Mucosa of descending colon (tissue), 3 donors: ENCODE measurements at places on chromosomes 7 and 10. TPM values are rescaled to one million over a fixed set of nuclear protein-coding genes. Genes with fewer than 3 reads are reported as not detected.

GRCh38 chr7:125480762-125481161 lies 551.1 kb upstream of the POT1 start:
- no peak for DNase-seq

- no peak for DNase-seq
Observed at GRCh38 chr10:63579371-63580014, 58.3 kb downstream of the REEP3 start.

The PTF1A gene
- not detected for total RNA-seq

DNA sequence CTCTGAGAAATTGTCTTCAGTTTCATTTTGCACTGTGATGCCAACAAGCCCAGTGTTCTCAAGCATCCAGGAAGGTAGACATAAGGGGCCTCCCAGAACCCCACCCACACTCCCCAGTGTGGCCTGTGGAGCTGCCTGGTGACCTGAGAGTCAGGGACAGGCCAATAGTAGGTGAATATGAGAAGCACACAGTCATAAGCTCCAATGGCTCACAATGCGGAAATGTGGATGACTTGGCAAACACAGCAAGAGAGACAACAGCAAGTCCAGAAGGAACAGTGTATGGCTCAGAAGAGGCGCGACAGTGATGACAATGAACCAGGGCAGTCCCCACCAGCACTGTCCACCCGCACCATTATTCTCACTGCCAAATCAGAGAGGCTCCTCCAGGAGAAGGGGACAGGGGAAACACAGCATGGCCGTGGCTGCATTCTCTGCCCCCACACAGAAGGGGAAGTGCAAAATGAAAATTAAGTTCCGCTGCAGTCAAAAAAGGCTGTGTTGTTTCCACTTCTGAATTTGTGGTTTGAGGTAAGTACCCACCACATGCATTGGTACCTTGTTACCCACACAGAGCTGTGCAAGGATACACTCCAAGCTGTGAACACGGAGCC lies 419.8 kb downstream of the GRID1 start:
- DNase-seq, result no peak

DNA sequence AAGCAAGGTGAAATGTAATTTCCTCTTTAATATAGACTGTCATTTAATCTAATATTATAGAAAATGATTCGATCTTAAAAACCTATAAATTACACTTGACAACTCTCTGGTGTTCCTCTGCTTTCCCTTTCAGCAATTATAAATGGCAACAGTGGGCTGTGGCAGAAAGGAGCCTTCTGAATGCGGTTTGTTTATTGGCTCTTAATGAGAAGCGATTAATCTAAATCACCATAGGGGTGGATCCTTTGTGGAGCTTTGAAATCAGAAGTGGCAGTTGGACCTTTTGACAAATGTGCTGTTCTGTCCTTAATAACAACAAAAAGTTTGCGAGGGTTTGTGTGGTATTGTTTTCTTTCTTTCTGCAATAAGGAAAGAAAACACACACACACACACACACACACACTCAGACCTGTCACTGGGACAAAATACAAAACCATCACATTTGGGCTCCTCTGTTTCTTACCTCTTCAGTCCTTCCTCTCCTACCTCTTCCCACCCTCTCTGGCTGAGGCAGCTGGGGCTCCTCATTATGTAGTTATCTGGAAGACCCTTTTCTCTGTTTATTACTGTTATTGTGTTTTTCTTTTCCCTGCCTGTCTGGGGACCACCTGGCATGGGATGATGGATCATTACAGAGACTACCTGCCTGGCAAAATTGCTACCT lies 316.2 kb downstream of the SORCS3 start:
- DNase-seq, result no peak

The TCERG1L gene
- total RNA-seq, result not detected

DNA sequence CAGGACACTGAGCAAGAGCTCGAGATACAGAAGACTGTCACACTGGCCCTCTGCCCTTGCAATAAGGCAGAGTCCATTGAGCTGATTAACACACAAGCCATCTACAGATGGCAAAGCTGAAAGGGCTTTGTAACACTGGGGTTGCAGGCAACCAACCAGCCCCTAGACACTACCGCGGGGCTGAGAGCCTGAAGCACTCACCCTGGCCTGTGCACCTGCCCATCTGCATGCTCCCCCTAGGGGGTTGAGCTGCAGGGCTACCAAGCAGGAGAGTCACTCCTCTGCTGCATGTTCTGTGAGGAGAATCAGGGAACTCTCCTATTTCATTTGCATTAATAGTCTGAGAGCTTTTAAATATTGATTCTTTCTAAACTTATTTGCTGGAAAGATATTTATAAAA lies 128.1 kb upstream of the VIPR2 start:
- no peak for DNase-seq

DNA sequence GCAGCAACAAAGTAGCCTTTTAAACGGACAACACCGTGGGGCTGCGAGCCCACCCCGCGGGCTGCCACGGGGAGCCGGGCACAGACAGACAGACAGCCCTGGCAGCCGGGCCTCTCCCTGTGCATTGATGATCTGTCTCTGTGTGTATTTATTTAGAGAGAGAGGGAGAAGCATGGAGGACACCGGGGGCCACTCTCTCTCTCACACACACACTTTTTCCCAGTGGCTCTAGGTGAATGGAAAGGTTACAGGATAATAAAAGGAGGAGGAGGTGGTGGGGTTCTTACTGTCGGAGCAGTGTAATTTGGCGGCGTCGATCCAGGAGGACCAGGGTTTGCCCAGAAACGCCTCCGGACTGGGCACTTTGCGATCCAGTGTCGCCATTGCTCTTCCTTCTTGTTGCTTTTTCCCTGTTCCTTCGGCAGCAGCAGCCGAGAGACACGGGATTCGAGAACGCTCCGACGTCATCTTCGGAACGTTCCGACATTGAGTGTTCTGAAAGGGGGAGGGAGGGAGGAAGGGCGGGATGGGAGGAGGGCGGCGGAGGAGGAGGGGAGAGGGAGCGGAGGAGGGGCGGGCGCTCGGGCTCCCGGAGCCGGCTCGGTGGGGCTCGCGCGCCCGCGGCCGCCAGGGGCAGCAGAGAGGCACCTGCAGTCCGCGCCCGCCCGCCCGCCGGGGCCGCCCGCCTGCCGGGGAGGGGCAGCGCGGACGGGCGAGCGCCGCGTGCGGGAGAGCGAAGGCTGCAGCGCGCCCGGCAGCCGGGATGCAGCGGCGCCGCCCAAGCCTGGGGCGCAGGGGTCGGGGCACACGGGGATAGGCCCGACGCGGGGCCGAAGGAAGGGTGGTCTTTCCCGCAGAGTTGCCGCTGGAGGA lies at the start of gene ATXN7L1:
TSS of gene ATXN7L1 (minus strand) at position 509 of the 873 bp plus-strand sequence. CDS start at position 468, 41 bp downstream.
- DNase-seq, result peak; percentile 96

DNA sequence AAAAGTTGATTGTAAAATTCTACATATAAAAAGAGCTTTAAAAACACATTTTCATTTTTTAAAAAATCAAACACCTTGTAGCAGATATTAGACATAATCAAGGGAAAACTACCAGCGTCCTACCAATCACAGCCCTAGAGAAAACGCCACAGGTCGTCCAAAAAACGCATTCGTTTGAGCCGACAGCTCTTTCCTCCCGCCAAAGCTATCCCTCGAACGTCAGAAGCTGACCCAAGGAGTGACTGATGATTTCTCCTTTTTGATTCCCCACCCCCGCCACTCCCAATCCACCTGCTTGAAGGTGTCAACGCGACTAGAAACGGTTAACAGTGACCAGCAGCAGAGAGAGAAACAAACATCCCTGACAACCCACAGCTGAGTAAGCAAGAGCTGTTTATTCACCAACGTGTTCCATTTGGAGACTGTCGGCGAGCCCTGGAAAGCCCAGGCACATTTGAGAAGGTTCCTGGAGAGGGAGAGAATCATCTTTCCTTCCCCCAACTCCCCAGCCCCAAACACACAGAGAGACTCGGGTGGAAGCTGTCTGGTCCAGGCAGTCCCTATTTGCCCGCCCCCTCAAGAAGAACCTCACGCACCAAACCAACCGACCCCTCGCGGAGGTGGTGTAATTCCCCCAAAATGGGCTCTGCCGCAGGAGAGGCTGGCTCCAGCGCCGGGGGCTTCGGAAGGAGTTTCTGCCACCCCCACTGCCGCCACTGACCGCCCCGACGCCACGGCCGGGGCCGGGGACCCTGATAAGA lies 622 bp downstream of the CPEB3 start:
- peak; percentile 65 for DNase-seq

The KLHDC10 gene
- 34.1 TPM for total RNA-seq

- DNase-seq, result peak; percentile 95
Observed at GRCh38 chr10:114507449-114507848, 103.1 kb upstream of the AFAP1L2 start.

DNA sequence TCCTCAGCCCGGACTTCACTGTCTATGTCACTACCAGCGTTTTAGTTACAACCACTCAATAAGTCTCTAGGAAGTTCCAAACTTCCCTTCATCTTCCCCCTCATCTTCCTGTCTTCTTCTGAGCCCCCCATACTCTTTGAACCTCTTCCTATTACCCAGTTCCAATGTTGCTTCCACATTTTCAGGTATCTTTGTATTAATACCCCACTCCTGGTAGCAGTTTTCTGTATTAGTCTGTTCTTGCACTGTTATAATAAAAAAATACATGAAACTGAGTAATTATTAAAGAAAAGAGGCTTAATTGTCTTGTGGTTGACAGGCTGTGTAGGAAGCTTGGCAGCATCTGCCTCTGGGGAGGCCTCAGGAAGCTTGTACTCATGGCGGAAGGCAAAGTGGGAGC lies 218.6 kb downstream of the BICC1 start:
- no peak for DNase-seq

- no peak for DNase-seq
Observed at GRCh38 chr10:11756766-11757315, 14.7 kb downstream of the ECHDC3 start.

DNA sequence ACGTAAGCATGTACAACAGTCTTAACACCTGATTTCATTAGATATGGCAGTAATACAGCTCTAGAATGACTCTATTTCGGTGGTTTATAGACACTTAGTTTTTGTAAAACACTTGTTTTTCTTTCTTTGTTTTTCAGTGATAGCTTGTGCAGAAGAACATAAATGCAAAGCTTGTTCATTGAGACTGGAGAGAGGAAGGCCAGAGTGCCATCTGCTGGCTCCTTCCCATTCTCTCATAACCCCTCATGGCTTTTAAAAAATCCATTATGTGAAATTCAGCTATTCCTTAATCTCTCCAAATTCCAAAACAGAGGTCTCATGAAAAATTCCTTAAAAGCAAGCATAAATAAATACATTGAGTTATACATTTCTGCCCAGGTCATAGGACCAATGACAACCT lies 76.3 kb downstream of the CACNB2 start:
- DNase-seq, result no peak

DNA sequence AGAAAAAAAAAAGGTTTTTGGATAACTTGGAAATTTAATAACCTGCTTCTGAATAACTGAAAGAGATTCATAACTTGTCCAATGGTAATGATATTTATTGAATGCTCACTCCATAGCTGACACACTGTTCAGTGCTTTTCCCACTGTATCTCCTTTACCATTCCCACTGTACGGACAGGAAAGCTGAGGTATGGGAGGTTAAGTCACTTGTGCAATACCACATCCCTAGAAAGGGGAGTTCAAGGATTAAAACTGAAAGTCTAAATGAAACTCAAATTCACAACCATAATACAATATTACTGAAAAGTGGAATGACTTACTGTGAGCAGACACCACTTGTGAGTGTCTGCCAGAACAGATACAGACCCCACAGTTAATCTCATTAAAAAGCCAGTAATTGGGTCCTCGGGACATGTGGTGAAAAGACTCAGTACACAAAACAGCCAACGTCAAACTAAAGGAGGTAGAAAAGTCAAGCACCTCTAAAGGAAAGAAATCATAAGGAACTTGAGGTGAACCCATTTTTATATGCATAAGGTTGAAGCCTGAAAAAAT lies 13.8 kb upstream of the RHOBTB1 start:
- DNase-seq, result no peak

- DNase-seq, result no peak
Observed at GRCh38 chr7:150570556-150571465, 3.6 kb downstream of the GIMAP4 start.

GRCh38 chr10:63720072-63720537 lies 198.9 kb downstream of the REEP3 start:
- DNase-seq, result no peak

GRCh38 chr10:16155834-16156233 lies 281.0 kb upstream of the PTER start:
- DNase-seq, result no peak

DNA sequence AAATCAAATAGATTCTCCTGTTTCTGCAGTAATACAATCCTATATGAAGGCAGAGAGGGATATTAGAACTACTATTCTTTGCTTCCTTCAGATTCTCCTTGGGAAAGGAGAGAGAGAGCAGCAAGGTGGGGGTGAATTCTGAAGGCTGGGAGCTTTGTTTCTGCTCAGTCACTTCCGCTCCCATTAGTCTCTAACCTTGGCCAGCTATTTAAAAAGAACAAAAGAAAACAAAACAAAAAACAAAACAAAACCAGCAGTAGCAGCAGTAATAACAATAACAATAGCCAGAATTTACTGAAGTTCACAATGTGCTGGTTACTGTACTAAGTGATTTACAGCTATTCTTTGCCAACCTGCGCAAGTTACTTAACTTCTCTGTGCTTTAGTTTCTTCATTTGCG lies 9.9 kb downstream of the GPR85 start:
- DNase-seq, result no peak
